ENCODE measurements at places on chromosomes 1 and 21.

DNA sequence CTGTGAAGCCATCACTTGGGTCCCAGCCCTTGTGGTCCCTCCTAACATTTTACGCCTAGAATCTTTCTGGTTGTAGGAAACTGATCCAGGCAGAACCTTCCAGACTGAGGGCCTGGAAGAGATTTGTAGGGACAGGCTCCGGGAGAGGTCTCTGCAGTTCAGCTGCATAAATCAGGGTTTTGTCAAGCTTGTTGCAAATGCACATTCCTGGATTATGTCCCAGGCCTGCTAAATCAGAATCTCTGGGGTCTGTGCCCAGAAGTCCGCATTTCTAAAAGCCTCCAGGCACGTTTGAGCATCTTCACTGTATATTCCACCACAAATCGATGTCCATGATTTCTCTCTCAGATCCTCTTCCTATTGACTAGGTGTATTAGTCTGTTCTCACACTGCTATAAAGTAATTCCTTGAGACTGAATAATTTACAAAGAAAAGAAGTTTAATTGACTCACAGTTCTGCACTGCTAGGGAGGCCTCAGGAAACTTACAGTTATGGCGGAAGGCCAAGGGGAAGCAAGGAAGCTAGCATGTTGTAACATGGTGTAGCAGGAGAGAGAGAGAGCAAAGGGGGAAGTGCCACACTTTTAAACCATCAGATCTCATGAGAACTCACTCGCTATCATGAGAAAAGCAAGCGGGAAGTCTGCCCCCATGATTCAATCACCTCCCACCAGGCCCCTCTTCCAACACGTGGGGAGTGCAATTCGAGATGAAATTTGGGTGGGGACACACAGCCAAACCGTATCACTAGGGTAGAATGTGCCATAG lies 1.2 kb upstream of the FHAD1 start:
- DNase-seq, result no peak

DNA sequence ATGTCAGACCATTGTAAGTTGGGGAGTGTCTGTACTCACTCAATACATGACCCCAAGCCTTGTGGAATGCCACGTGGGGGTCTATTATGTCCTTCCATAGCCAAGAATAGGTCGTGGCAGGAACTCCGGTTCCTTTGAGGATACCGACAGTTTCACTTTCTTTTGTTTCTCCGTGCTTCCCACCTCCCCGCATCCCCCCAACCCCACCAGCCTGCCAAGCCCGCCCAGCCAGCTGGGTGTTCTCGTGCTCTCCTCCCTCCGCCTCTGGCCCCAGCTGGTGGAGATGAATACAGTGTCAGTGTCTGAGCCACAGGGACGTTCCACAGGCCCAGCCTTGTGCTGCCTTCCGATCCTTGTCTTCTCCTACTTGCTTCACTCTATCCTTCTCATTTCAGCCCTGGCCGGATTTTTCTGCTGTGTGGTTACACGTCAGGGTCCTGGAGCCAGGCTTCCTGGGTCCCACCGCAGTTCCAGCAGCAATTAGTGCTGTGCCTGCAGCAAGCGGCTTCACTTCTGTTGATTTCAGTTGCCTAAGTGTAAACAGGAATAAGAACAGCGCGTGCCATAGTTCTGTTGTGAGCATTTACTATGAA lies 4.1 kb upstream of the AGTRAP start:
- DNase-seq, result no peak

- no peak for DNase-seq
These were observed 70.3 kb downstream of the OLIG1 start for GRCh38 chr21:33140288-33140687.

- DNase-seq, result no peak
These were observed 131.4 kb upstream of the RAB4A start for GRCh38 chr1:229139331-229140118.

DNA sequence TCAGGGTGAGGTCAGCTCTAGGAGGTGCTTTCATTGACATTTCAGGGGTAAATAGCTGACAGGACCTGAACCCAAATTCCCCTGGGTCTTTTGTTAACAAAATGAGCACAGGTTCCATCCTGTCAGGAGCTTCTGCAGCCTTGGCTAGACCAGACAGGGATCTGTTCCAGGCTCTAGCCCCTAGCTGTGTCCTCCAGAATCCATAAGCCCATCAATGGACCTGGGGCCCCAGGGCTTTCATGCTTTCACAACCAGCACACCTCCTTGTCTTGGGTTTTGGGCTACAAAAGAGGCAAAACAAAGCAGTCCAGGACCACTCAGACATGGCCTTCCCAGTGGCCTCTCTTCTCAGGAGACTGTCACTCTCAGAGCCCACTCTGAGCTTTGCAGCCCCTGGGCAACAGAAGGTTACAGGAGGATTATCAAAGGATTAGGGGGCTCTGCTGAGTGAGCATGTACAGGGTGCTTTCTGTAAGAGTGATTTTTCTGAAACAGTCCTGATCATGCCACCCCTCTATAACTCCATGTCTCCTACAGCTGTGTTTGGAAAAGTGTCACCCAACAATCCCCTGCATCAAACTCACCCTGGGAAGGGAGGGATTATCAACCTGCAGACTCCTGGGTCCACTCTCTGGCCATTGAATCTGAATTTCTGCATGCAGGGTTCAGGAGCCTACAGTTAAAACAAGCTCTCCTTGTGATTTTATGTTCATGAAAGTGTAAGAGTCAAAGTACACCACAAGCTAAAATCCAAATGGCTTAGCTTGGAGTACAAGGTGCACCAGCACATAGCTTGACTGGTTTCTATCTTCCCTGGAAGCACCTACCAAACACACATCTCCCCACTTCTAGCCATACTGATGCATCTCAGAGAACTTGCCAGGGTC lies 67.7 kb upstream of the GCLM start:
- no peak for DNase-seq

- DNase-seq, result no peak
These were observed 48.0 kb downstream of the RHBG start for GRCh38 chr1:156416993-156417392.
